Activated CD4-positive, CD25-positive, alpha-beta regulatory T cell treated with anti-CD3 and anti-CD28 coated beads, Interleukin-2, amount 50 U/mL, for 72 hours (primary cell): ENCODE measurements at places on chromosomes 7 and 10.

- DNase-seq: no peak
Measured at GRCh38 chr10:34861293-34862021, 46.4 kb upstream of the PARD3 start.

DNA sequence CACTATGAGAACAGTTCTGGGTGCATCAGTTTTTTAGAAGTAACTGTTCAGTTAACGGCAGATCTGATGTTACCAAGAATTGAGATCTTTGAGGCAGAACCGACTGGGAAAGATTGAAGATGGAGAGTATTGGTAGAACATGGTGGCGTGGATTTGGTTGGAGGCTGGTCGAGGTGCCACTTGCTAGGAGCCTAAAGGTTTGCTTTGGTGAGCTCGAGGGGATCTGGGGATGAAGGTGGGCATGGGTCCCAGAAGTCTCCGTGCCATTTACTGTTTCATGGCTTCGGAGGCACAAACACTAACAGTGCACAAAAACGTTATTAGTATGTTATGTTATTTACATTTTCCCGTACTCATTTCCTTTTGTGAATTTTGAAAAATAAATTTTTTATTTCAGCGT lies 81.4 kb downstream of the ADCY1 start:
- DNase-seq: no peak

GRCh38 chr10:46310851-46311250 lies 24.1 kb downstream of the ANTXRL start:
- peak; percentile 26 for DNase-seq

DNA sequence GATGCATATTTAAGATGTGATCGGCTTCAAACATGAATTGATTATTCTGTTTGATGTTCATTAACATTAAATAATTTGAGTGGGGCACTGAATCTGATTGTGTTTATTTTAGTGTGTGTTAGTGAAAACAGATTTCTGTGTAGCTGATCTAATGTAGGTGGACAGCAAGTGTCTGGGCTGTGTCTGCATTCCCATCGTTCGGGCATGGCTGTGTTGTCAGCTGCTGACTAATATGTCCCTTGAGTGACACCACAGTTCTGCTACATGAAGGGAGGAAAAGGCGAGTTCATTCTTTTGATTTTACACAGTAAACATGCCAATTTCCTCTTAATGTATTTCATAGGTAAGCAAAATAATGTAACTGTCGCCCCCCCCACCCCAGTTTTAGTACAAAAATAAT lies 203.0 kb downstream of the CNTNAP2 start:
- no peak for DNase-seq

DNA sequence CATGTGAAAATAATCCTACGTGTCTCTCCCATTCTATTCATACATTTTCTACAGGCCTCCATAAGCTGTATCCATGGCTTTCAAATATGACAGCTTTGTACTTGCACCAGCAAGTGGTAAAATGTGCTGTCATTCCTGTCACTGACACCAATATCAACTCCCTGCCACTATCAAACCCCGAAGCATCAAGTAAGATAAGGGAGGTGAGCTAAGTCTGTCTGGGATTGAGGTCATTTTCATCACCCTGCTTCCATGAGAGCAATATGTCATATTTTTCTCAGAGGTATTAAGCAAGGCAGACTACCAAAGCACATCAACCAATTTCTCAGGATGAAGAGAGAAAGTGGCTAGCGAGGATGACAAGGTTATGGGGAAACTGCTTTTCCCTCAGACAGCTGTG lies 11.1 kb downstream of the GPR22 start:
- no peak for DNase-seq
